Stimulated activated CD4-positive, alpha-beta T cell treated with anti-CD3 and anti-CD28 coated beads, Interleukin-1b, Interleukin-23, amount 100 ng/mL, for 48 hours (primary cell): ENCODE measurements at places on chromosomes 3 and 15.

DNA sequence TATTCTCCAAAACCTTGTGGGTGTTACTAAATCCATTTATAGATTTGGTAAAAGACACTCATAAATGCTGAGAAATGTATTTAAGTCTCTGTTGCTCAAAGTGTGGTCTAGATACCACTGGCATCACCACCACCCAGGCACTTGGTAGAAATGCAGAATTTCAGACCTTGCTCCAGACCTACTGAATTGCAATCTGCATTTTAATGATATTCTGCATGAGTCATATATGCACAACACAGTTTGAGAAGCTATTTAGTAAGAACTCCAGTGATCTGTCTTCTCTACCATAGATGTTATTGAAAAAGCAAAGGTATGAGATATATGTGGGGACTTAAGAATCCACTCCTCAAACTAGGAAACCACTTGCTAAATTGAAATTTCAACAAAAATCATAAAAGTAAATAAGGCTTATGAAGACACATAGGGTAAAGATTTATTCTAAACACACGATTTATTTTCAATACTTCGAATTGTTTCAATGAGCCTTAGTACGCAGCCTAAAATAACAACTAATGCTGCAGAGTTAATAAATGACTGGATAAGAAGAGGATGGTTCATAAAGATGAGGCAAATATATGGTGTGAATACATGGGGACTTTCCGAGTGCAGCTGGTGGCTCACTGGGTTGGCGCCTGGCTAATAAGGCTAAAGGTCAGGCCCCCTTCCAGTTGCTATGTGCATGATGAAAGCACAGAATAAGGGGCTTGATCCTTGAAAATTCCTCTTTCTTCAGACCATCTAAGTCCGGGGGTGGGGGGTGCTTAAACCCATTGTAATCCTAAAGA lies 813.3 kb downstream of the NR2F2 start:
- no peak for DNase-seq

DNA sequence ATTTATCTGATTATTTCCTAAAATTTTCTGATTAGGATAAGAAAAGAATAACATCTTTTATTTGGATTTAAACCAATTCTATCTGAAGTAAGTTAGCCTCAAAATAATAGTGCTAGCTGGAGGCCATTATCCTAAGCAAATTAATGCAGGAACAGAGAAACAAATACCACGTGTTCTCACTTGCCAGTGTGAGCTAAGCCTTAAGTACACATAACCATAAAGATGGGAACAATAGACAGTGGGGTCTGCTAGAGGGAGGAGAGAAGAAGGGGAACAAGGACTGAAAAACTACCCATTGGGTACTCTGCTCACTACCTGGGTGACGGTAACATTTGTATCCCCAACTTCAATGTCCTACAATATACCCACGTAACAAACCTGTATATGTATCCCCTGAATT lies 31.3 kb upstream of the LYSMD4 start:
- DNase-seq = no peak

GRCh38 chr3:126986001-126986400 lies 3.1 kb downstream of the PLXNA1 start:
- DNase-seq = no peak

DNA sequence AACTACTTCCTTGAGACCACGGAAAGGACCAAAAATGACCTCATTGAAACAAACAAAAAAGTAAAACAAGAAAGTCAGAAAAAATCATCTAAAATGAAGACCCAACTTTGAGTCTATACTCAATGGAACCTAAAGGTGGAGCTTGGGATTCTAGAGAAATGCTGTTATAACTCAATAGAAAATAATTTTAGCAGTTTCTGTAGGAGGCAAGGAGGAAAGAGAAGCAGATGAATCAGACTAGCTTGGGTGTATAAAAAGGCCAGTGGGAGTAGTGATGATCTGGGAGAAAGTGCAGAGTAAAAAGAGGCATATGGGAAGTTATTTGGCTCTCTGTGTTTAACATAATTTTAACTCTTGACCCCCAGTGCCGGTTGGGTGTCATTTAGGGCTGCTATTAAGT lies 94.4 kb downstream of the TMCO5A start:
- no peak for DNase-seq

- DNase-seq = no peak
These were observed 26.0 kb upstream of the SPPL2A start for GRCh38 chr15:50791486-50791885.

DNA sequence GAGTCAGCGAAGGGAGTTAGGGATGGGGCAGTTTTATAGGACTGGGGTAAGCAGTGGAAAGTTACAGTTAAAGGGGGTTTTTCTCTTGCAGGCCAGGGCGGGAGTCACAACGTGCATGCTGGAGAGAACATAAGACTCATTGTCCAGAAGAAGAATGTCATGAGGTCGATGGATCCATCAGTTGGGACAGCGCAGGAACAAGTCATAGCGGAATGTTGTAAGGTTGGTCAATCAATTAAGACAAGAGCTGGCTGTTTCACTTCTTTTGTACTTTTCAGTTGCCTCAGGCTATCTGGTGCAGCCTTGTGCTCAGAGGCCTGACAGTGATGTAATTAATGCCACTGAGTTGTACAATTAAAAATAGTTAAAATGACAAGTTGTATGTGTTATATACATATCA lies 165.6 kb downstream of the OCA2 start:
- DNase-seq = no peak

- DNase-seq = no peak
These were observed 22.1 kb downstream of the MAPKAPK3 start for GRCh38 chr3:50639055-50639494.

DNA sequence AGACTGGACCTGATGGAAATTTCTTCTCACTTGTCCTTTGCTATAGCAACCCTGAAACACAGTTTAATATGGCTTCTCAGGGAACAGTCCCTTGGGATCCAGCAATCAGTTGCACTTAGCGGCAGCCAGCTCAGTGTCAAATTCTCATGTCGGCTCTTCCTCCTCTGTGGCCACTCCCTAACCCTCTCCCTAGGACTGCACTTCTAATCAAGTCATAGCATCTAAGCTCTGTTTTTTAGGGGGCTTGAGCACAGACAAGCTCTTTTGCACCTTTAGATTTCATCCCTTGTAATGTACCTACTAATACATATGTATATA lies 250.5 kb upstream of the TLE3 start:
- no peak for DNase-seq

GRCh38 chr3:42394579-42395288 lies 15.7 kb downstream of the LYZL4 start:
- DNase-seq = no peak

DNA sequence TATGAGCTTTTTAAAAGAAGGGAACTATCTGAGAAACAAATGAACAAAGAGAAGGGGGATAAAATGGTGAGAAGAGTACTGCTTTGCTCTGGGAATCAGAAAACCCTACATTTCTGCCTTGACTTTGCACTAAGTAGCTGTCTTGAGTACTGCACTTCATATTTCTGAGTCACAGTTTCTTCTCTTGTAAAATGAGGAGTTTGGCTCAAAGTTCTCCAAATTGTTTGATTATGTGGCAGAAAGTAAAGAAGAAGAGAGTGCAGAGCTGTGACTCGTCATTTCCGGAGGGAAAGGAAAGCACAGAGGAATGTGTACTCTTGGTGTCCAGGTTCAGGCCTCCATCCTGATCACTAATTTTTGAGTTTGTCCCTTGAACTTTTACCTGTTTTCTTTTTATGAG lies 54.7 kb downstream of the TP63 start:
- DNase-seq = no peak

- DNase-seq = no peak
These were observed 106.8 kb downstream of the FOXB1 start for GRCh38 chr15:60110909-60111308.

- no peak for DNase-seq
These were observed 4.9 kb upstream of the CHRNA3 start for GRCh38 chr15:78625606-78626280.

DNA sequence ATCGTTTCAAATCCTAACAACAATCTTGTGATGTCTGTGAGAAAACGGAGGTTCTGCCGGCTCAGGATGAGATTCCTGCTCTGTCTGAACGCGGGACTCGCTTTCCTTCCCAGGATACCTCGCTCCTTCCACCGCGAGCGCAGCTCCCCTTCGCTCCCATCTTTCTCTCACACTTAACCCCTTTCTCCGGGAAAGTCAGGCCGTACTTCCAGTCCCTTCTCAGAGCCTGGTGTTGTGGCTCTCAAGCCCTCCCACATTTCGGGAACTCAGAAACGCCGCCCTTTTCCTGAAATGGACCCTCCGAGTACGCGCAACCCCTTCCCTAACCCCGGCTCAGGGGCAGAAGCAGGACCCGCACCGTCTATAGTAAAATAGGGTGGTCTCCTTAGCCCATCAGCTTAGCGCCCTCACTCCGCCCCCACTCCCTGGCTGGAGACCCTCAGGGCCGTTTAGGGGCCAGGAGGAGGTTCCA lies 378 bp upstream of the FEM1B start:
- no peak for DNase-seq

- no peak for DNase-seq
These were observed 42.7 kb downstream of the HEG1 start for GRCh38 chr3:125013095-125013494.

DNA sequence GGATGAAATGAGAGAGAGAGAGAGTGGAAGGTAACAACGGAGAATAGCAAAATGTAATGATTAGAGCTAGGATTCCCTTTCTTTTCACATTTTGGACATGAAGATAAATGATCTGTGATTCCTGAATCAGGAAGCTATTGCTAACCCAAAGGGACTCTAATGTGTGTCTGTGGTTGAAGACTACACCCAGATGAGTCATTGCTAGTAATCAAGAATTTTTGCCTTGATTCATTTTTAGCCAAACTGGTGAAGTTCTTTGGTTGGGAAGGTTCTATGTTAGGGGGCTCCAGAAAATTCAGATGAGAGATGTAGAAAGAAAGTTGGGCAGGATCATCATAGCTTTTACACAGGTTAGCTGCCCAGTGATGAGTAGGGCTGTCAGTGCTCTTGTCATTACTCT lies 116.4 kb downstream of the DUT start:
- DNase-seq = no peak

GRCh38 chr3:13644341-13645117 lies 95.6 kb downstream of the FBLN2 start:
- no peak for DNase-seq

DNA sequence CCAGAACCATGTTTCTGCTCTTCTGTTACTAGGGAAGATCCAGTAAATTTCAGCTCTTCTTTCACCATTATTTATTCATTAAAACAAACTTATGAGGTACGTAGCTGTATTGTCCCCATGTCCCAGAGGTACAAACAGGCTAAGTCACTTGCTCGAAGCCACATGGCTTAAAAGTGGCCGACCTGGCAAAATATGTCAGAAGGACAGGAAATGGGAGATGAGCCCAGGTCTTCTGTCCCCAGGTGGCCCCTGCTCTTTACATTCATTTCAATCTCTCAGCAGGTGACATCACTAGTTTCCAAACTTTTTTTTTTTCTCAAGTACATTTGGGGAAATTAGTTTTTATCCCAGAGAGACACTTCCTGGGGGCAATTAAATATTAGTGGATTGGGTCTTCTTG lies 34.1 kb upstream of the LPP start:
- no peak for DNase-seq
